GM12864 (cell line): ENCODE measurements at places on chromosomes 12 and 14.

DNA sequence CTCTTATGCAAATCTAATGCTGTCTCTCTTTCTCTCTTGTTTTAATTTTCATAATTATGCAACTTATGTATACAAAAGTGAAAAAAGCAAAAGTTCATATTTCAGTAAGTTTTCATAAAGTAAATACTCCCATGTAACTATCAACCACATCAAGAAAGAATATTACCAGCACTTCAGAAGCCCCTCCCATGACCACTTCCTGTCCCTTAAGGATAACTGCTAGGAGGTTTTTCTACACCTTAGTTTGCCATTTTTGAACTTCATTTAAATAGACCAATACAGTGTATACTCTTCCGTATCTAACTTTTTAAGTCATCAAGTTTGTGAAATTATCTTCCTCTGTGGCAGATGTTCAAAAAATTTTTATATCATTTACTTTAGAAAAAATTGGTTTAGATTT is 547 bp upstream of the OR4K15 start:
- DNase-seq: no peak

- DNase-seq: no peak
These were observed 36.3 kb upstream of the RCOR1 start for GRCh38 chr14:102556098-102556677.

- no peak for DNase-seq
These were observed 98.8 kb downstream of the DAD1 start for GRCh38 chr14:22489957-22490950.

DNA sequence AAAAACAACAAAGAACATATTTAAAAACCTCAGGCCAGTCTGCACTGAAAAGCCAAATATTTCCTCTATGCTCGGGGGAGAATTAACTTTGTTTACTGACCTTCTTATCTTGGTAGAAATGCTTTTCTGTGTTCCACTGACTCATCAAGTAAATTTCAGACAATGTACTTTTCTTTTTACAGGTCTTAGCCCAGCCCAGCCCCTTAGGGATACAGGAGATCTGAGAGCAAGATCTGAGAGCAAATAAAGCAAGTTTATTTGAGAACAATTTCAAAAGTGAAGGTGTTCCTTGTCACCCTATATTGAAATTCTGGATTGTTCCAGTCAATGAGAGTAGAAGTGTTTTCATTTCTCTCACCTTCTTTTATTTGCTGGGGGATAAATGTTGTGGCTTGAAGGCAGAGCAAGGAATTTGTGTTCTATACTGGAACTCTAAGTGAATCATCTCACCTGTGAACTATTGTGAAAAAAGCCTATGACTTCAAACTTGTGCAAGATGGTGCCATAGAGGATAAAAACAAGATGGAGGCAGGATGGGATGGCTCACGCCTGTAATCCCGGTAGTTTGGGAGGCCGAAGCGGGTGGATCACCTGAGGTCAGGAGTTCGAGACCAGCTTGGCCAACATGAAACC is 7.9 kb upstream of the GPRC5A start:
- no peak for DNase-seq

DNA sequence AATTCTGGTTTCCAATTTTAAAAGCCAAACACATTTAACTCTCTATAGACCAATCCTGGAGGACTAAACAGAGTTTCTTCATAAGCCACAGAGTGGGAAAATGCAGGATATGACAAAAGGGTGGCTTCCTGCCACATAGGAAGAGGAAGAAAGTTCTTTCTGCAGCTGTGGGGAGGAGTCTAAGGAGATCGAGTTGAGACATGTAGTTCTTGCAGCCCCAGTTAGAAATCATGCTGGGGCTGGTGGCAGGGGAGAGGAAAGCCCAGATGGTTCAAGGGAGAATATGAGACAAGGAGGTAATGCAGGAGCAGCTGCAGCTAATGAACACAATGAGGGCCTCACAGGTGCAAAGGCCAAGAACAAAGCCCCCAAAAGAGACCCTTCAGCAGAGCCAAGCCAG is 85.0 kb upstream of the ARID2 start:
- no peak for DNase-seq

DNA sequence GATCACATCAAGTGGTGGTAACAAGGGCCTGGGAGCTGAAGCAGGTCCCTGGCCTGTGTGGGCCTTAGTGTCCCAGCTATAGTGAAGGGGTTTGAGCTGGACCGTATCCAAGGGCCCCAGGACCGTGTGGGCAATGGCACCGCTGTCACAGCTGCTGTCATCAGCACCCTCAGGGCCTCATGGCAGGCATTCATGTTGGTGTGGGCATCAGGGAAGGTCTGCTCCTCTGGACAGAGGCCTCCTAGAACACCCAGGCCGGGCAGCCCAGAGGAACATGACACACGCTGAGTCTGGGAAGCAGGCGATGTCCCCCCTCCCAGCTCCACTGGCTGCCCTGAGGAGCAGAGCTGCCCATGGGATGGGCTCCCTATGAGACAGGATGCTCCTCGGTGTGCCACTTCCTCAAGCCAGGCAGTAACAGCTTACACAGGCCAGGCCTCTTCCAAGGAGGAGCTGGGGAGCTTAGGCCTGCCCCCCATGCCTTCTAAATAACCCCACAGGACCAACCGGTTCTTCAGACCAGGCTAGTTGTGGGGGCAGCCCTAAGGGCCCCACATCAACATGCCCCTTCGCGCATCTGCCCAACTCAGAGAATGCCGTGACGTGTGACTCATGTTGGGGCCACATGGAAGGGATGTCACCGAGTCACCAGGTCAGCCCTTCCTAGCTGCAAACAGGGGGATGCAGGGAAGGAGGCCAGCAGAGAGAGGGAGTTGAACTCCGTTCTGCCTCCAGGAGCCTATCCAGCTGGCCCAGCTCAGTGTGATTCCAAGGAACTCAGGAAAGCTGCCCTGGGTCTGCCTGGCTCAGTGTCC is 80.4 kb downstream of the PITPNM2 start:
- DNase-seq: no peak

GRCh38 chr12:2998789-2999264 is 39.6 kb downstream of the TEAD4 start:
- no peak for DNase-seq

DNA sequence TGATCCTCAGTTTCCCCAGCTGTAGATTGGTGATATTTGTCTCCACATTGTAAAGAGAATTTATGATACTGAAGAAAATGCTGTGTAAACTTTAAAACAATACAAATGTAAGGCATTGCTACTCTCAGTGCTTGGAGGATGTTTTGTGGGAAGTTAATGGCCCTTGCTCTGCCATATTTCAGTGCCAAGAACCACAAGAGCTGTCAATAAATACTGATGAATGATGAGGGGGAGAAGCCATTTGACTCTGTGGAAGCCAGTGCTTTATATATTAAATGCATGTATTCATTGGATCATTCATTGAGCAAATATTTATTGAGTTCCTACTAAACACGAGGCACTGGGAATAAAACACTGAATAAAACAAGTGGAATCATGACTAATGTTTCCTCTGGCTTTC is 30.8 kb downstream of the CACNA1C start:
- no peak for DNase-seq

GRCh38 chr12:43462741-43463140 is 89.3 kb downstream of the ADAMTS20 start:
- DNase-seq: no peak

- peak; percentile 80 for DNase-seq
These were observed 792 bp upstream of the CHD4 start for GRCh38 chr12:6607751-6608591.

- DNase-seq: no peak
These were observed 243.7 kb downstream of the SLC16A7 start for GRCh38 chr12:59839514-59839913.

GRCh38 chr14:92384461-92385133 is 61.6 kb downstream of the SLC24A4 start:
- no peak for DNase-seq

DNA sequence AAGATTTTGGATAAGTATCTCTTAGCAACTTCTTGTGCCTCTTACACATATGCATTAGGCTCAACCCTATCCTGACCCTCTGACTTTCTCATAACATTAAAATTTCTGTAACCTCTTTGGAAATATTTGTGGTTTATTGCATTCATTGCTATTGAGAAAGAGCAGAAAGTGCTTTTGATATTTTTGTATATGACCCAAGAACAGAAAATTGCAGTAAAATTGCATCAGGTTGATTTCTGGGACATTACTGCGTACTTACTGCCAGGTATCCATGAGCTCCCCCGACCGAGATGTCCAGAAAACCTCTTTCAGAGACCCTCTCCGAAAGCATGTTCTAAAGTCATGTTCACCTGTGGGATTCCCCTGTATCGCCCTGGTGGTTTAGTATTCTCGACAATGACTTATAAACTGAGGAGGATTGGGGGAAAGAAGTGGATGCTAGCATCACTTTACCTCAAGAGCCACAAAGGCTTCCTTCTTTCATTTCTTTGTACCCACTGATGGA is 14.5 kb upstream of the IL22 start:
- DNase-seq: no peak

- DNase-seq: no peak
These were observed 1.3 kb downstream of the CDK4 start for GRCh38 chr12:57750561-57751431.

DNA sequence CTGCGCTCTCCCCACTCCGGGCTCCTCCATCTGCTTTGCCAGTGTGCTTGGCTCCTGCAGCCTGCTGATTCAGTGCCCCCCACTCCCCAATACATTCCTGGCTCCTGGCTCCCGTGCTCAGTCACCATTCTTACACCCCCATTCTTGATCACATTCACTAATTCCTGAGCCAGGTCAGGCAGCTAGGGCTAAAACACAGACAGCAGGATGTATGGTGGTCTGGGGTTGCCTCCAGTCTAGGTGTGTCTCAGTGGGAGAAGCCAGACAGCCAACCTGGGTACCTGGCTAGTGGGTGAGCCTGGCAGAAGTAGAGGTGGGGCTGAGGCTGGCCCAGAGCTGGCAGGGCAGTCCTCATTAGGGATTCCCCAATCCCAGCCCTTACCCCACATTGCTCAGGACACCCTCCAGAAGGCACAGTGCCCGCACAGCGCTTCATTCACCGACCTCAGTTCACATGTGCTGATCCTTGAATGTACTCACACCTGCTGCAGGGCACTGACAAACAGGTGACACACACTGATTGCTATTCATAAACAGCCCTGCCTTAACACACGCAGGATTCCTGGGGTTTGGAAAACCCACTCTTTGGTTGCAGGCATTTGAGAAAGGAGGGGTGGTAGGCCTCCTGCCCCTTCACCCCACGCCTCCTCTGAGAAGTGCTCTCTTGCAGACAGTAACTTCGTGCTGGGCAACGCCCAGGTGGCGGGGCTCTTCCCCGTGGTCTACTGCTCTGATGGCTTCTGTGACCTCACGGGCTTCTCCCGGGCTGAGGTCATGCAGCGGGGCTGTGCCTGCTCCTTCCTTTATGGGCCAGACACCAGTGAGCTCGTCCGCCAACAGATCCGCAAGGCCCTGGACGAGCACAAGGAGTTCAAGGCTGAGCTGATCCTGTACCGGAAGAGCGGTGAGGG is 1.7 kb downstream of the KCNH3 start:
- DNase-seq: no peak

- no peak for DNase-seq
These were observed 15.8 kb downstream of the ATP5MC2 start for GRCh38 chr12:53660041-53660440.

DNA sequence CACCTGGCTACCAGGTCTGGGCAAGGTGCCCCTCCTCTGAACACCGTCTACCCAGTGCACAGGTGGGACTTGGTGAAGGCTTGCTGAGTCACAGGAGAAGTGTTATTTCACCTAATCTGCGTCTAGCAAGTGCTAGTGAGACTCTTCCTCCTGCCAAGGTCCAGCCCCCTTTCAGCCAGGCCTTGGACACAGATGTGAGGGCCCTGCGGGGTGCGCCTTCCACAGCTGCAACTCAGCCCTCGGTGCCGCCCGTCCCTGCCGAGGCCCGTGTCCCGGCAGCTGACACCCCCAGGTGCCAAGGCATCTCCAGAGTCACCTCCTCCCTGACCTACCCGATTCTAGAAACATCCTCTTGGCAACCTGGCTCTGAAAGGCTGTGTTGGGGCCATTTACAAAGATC is 55.1 kb downstream of the PRIMA1 start:
- DNase-seq: no peak

DNA sequence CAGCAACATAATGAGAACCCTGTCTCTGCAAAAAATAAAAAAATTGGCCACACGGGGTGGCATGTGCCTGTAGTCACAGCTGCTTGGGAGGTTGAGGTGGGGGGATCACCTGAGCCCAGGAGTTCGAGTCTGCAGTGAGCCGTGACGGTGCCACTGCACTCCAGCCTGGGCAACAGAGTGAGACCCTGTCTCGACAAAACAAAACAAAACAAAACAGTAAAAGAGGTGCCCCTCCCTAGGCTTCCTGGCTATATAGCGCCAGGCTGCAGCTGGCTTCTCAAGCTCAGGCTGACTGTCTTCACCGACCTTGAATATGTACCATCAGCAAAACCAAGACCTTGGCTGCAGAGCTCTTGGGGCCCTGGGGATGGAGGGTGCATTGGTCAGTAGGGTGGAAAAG is 29.4 kb downstream of the TSPAN9 start:
- DNase-seq: no peak

DNA sequence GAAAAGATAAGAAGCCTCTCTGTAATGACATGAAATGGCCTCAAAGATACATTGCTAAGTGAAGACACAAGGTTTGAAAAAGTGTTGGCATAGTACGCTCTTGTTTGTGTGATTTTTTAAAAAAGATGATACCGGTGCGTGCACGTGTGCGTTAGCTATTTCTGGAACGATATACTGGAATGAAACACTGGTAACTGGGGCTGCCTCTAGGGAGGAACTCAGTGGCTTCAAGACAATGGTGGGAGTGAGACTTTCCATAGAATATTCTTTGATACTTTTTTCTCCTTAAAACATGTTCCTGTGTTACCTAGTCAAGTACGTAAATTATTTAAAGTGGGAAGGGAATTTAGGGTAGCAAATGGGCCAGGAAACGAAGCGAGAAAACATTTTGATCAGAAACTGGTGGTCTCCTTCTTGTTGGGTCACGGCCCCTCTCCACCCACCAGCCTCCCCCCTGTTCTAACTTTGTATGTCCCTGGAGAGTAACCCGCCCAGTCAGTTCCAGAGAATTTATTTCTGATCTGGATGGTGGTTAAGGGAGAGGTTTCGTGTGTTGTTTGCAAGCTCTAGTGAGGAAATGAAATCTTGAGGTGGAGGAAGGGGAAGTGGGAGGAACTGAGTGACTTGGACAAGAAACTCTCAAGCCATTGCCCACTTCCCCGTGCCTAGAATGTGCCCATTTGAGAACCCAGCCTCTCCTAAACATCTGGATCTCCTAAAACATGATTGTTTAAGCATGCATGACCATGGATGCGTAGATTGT is 6.6 kb downstream of the FGF6 start:
- DNase-seq: peak; percentile 45
